ENCODE measurements at places on chromosomes 6 and 20.

DNA sequence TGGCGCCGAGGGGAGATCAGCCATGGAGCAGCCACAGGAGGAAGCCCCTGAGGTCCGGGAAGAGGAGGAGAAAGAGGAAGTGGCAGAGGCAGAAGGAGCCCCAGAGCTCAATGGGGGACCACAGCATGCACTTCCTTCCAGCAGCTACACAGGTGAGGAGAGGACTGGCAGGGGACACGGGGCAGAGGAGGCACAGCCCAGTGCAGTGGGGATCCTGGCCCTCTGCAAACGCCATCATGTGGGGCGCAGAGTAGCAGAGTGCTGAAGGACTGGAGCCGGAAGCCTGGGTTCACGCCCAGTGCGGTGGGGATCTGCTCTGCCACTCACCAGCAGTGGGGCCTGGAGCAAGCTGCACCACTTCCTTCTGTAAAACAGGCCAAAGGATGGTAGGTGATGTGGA, 41.1 kb upstream of the FANCE start:
- no peak for DNase-seq

DNA sequence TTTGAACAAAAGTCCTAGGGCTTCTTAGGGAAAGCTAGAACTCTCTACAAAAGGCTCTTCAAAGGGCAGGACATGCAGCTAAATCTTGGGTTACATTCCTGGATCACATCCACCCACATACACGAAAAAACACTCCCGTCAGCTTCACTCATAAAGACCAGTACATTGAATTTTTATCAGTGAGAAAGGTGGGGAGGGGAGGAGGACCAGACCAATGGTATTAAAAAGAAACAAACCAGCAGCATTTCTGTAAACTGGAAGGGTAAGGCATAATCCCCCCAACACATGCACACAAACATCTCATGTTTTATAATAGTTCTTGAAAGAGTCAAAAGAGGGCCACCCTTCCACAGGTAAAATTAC, 31.6 kb downstream of the MYLK4 start:
- DNase-seq: no peak

DNA sequence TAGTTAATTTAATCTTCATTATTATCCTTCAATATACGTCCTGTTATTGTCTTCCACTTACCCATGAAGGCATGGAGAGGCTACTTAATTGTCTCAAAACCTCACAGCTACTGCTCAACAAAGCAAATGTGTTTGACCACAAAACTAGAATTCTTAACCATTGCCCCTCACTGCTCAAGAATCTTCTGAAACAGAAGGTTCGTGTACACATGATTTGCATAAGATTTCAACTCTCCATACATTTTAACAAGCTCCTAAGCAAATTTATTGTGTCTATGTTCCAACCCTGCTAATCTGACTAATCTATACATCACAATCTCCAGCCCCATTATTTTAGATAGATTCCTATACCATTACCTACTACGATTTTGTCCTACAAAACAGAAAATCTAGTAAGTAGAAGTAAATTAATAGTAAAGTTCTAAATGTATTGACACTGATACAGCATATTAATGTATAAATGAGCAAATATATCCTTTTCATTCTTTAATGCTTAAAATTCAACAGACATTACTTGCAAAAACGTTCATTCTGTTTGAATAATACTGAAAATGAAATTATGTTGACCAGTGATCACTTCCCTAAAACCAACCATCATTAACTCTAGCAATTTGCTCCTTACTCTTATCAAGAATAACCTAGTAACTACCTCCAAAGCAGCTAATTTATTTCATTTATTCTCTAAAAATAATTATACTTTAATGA, 89.7 kb upstream of the RNF217 start:
- no peak for DNase-seq

DNA sequence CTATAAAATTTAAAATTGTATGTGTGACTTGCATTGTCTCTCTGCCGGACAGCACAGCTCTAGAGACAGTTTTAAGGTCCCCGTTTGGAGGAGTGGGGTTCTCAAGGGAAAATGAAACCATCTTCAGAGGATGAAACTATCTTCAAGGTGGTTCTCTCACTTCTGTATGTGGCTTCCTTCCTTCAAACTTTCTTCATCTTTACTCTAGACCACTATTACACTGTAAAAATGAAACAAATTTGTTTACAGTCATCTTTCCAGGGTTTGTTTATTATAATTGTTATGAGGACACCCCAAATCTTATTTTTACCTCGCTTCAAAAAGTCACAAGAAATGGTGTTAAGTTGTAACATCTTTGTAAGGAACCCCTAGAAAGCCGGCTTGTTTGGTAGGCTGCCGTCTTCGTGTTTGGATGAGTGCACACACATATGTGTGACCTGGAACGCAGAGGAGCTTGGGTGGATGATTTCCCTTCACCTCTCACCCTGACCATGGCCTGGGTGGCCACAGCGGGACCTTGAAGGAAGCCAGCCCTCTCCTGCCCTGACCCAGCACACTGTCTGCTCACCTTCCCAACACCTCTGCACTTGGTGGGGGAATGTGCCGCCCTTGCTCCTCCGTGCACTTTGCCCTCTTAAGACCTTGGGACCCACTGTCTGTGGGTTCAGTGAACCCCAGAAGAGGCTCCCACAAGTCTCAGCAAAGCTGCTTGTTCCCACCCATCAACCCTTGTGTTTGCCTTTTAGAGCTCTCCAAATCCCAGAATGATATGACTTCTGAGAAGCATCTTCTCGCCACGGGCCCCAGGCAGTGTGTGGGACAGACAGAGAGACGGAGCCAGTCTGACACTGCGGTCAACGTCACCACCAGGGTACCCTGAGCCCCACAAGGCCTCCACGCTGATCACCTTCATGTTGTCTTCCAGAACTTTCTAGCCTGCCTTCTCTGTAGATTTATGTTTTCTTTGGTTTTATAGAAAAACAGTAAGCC, 67.8 kb downstream of the SYTL3 start:
- peak; percentile 47 for DNase-seq

DNA sequence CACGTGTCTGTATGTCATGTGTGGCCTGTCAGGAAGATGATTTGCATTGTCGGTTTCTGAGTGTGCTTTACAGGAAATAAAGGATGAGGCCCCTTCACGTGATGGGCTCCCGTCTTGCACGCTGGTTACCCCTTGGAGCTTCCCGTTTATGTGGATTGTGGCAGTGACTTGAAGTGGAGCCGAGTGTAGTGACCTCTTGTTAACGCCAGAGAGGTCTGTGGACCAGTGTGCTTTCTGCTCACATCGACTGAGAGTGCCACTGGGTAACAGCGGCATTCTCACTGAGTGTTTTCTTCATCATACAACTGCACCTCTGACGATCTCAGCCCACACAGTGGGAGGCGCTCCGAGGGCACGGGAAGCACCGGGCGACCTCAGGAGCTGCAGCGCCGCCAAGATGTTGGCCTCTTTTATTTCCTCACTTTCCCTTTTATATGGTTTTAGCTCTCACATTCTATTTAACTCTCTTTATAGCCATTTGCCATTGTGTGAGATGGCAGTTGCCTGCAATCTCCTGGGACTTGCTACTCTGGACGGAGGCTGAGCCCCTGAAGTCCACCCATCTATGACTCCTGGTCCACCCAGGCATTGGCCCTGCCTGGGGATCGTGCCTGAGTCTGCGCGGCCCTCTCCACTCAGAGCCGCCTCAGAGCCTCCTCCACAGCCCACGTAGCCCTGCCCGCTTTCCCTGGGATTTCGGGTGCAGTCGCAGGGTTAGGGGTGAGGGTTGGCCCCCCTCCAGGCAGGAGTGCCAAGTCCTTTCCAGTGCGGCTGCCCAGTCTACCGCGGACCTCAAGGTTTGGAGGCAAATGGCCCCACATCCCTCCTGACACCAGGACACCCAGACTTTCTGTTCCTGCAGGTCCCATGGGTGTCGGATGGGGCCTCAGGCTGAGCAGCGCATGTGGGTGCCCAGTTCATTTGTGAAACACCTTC, 238.9 kb downstream of the ERMARD start:
- DNase-seq: peak; percentile 62

- peak; percentile 22 for DNase-seq
Measured at GRCh38 chr6:41463062-41463930, 82.9 kb upstream of the FOXP4 start.
